ENCODE measurements at places on chromosomes 11 and 22.
A peak's percentile ranks its signal among the peaks of the same experiment; 100 is the strongest.

DNA sequence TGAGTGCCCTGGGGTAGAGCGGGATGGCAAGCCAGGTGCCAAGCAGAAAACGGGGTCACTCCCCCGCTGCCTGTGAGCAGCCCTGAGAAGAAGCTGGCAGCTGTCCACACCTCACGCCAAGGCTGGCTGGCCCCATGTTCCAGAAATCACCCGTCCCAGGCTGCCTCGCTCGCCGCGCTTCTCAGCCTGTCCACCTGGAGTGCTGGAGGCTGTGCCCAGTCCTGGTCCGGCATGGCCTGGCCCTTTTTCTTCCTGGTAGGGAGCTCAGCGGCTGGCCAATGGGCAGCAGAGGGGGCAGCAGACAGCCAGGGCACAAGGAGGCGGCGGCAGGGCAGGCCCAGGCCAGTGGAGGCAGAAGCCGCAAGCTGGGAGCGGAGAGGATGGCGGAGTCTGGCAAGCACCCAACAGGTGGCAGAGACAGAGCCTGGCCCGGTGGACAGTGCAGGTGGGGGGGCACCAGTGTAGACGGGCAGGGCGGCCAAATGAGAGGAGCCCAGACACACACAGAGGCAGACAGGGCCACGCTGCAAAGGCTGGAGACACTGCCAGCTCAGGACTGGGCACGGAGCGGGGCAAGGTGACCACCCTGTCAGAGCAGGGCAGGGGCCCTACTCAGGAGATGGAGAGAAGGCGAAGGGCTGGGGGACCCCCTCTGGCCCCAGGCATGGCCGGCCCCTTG lies 37.2 kb upstream of the TH start:
- H3K27me3 ChIP-seq = no peaks in the 10 kb centered on the region
- no peak for DNase-seq

DNA sequence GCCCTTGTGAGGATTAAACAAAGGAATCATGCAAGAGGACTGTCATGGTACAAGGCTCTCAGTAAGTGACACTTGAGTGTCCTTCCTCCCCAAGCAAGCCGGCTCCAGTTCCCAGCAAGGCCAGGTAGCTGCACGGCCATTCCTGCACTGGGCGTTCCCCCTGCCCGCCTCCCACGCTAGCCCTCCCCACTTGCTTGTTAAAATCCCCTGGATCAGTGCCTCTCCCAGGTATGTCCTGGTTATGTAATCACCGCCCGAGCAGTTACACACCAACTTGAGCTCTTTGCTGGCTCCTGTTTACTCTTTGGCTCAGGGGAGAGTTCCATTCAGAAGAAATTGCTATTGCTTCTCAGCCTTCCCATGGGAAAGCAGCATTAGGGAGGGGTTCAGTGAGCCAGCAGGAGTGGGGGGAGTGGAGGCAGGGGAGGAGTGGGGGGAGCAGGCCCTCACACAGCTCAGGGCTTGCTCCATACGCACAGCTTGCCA lies 19.4 kb upstream of the MYEOV start:
- no peak overlapping the region for H3K27ac ChIP-seq
- H3K4me3 ChIP-seq = no peak overlapping the region
- DNase-seq = no peak
- H3K27me3 ChIP-seq = no peaks in the 10 kb centered on the region
- H3K36me3 ChIP-seq = no peaks in the 10 kb centered on the region

DNA sequence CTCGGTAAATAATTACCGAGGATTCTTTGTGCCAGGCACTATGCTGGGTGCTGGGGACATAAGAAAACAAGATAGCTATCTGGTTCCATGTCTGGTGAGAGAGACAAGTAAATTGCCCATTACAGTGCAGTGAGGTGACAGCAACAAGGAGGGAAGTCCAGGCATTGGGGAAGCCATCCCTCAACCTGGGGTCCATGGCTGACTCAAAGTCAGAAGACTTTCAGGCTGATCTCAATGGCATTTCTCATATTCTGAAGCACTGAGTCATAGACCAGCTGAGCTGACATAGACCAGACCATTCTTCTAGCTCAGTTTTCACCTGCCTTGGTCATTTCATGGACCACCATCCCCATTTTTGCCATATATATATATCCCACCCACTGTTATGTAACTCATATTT lies 158.8 kb downstream of the TTC17 start:
- no peaks in the 10 kb centered on the region for H3K36me3 ChIP-seq
- no peak overlapping the region for H3K4me3 ChIP-seq
- H3K27me3 ChIP-seq = no peaks in the 10 kb centered on the region
- no peak for DNase-seq

DNA sequence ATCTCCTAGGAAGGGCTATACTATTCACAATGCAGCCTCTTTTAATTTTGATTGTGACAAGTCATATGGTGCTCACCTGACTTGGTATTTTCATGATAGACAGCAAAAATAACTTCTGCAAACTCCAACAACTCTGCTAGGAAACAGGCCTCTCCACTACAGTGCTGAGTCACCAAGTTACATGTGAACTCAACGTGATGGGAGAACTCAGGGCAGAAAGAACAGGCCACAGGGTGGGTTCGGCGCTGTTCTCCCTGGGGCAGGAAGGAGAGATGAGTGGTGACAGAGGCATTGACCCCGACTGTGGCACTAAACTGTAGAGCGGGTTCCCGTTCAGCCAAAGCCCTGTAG lies 76.6 kb upstream of the UCP3 start:
- no peak overlapping the region for H3K4me3 ChIP-seq
- peaks cover 56% of the 10 kb centered on the region for H3K36me3 ChIP-seq
- no peaks in the 10 kb centered on the region for H3K27me3 ChIP-seq
- no peak for DNase-seq
- peaks cover 2% of the 10 kb centered on the region for H3K4me1 ChIP-seq

- no peaks in the 10 kb centered on the region for H3K4me1 ChIP-seq
- no peaks in the 10 kb centered on the region for H3K27me3 ChIP-seq
- no peak for DNase-seq
- H3K36me3 ChIP-seq = no peaks in the 10 kb centered on the region
These were observed 10.4 kb upstream of the PPP2R1B start for GRCh38 chr11:111776398-111777093.

DNA sequence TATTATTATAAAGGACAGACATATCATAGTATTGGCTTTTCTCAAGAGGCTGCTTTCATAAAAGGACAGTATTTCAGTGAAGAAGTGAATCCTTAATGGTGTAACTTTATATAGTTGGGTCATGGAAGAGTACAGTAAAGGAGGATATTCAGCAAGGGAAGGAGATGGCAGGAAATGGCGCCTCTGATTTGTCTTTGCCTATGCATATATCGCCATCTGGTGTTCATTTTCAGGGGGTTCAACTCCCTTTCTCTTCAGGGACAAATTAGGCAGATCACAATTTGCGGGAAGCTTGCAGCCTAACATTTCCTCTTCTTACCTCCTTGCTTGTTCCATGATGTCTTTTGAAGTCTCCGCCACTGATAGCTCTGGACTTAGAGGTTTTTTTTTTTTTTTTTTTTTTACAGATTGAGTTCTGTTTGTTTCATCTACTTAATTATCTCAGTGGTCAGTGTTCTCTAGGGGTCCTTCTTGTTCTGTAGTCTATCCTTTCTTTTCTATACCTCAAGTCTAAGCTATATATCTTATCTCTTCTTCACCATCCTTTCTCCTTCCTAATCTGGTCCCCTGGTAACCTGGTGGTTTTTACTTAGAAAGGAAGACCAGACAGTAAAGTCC lies 21.8 kb upstream of the RRM1 start:
- H3K36me3 ChIP-seq = peaks cover 35% of the 10 kb centered on the region
- H3K27ac ChIP-seq = peak overlapping the region; percentile 5
- no peaks in the 10 kb centered on the region for H3K27me3 ChIP-seq
- peak; percentile 88 for DNase-seq

Measured in activated CD4-positive, alpha-beta T cell treated with anti-CD3 and anti-CD28 coated beads, Interleukin-2, amount 10 ng/mL, durations not matched to agents 24 days and 14 days (primary cell).